ENCODE measurements at places on chromosomes 1 and 21. TPM values are rescaled to one million over a fixed set of nuclear protein-coding genes. Genes with fewer than 3 reads are reported as not detected.

APOBEC4 gene
- total RNA-seq, result not detected

SHE gene
- 12.8 TPM for total RNA-seq

FLAD1 gene
- total RNA-seq, result 18.5 TPM

DNA sequence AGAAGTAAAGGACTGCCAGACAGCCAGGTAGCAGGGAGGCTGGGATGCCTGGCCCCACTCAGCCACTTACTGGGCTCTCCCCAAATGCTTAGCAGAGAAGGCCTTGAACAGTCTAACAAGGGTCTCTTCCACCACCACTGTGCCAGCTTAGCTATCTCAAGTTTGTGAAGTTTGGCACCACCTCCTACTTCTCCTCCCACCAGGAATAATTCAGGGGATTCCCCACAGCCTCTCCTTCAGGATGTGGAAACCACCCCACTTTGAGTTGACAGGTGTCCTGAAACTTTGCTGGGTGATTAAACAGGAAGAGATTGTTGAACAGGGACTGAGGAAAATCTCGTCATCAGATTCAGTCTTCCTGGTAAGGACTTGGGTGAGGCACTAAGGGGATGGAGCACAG lies 59.4 kb upstream of the ATP1B1 start:
- DNase-seq, result no peak

ASPM gene
- 12.7 TPM for total RNA-seq

DNA sequence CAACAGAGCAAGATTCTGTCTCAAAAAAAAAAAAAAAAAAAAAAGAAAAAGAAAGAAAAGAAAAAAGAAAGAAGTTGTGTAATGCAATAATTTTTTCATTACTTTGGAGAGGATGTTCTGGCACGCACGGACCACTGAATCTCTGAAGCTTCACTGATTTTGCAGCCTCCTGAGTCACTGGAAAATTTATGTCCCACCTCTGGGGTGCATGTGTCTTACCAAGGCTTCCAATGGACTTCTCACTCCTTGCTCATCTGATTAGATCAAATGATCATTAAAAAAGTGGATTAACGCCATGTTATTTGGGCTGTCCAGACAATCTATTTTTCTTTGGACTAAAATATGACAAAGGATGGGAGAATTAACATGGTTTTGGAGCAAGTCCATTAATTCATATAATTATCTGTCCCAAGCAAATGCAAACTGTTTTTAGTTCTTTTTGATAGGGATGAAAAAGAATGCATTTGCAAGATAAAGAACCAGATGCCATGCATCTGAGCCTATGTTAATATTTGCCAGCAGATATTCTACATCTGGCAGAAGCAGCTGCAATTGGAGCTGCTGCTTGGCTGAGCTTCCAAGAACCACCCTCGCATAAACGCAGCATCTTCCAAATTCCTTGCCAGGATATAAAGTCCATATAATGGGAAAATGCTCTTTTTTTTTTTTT lies 10.1 kb upstream of the MAP1LC3C start:
- peak; percentile 46 for DNase-seq

SGIP1 gene
- 1.8 TPM for total RNA-seq

GRCh38 chr21:41425588-41425953 lies 468 bp upstream of the MX1 start:
- DNase-seq, result no peak

- DNase-seq, result no peak
Observed at GRCh38 chr1:60895252-60895651, 187.1 kb upstream of the NFIA start.

DNA sequence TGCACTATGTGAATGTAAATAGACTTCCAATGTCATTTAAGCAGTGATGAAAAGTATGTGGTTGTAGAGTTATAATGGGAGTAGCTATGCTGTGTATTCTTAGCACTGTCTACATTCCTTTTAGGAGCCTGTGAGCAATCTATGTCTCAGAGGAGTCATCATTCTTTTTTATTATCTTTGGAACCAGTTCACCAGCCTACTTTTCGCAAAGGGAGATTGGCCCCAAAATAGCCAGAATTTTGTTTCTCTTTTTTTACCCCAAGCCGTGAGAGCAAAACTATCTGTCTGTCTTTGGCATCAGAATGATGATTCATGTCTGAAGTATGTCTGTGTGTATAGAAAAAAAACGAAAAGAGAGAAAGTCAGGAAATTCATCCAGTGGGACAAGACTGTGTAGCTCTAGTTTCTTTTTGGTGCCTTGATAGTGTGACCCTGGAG lies 44.2 kb downstream of the OSBPL9 start:
- no peak for DNase-seq

C8B gene
- not detected for total RNA-seq

GRCh38 chr1:155082301-155083051 lies 3.8 kb downstream of the EFNA3 start:
- no peak for DNase-seq

SLAMF9 gene
- total RNA-seq, result not detected

OR14K1 gene
- not detected for total RNA-seq

DNA sequence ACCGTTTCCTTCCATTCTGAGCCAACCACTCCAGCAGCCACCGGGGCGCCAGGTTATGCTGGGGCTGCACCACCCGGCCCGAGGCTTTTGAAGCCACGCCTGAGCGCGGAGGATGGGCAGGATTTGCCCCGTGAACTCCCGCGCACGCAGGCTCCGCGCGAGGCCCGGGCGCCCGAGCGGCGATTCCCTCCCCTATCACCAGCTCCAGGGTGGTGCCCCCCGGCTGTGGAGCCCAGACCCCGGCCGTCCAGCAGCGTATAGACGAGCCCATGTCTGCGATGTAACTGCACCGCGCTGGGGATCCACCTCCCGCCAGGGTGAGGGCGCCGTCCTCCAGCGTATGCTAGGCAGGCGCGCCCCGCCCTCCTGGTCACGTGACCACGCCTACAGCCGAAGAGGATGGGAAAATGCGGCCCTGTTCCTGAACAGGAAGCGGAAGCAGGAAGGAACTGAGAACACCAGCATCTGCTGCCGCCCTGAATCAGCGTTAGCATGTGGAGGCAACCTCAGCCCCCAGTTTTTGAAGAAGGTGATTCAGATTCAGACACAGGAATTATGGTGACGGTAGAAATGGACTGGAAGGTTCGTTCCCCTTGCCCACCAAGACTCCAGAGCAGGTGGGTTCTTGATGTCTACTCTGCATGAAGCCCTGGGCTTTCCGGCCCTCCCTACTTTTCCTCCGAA lies 46.0 kb downstream of the VPS26C start:
- DNase-seq, result peak; percentile 93

ATXN7L2 gene
- not detected for total RNA-seq

C4BPB gene
- total RNA-seq, result not detected

GRCh38 chr1:211761400-211761799 lies 69.2 kb downstream of the LPGAT1 start:
- no peak for DNase-seq

DNA sequence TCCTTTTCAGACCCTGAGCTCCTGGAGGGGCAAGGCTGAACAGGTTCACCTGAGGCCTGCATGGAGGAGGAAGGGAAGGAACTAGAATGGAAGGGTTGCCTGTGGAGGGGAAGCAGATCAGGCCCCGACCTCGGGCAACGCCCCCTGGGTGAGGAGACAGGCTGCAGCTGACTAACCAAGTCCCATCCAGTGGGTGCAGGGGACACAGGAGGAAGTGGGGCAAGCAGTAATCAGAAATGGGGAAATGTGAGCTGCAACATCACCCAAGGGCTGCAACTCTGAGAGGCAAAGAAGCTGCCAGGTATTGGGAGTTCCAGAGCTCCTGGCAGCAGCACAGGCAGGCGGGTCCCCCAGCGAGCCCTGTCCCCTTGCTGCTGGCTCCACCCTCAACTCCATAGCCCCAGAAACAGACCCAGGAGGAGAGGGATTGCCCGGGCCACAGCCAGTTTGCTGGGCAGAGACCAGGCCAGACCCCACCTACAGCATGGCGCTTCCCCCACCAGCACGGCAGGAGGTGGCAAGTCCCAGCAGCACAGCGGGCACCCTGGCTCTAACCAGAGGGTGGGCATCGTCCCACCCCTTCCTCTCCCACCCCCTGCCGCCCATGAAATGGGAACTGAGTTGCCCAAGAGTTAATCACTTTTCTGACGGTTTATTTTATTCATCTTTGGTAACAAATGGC lies 38.5 kb downstream of the MRPL37 start:
- DNase-seq, result no peak

LGR6 gene
- not detected for total RNA-seq

DNA sequence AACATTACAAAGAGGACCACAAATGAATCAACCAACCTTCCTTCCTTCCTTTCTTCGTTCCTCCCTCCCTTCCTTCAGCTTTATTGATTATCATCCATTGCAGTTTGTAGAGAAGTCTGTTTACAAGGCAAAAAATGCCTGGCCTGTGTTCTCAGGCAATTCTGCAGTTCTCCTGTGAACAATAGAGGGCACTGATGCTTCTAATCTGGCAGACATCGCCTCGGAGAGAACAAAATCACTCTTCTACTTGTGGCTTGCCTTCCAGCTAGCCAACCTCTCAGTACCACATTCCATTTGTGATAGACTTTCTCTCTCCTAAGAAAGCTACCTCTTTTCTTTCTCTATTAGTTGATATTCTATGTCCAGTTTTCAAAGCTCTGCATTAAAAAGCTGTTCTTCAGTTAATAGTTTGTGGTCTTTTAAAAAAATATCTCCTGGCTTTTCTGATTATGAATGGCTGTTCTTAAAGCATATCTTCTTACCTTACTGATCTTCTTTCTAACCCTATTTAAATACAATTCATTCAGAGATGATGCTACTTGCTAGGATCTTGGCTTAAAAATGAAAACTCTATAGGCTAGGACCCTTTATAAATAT lies 26.9 kb upstream of the ESRRG start:
- peak; percentile 37 for DNase-seq

GRCh38 chr1:212951126-212951946 lies 995 bp downstream of the VASH2 start:
- no peak for DNase-seq

GRCh38 chr1:157404063-157404501 lies 148.2 kb downstream of the FCRL5 start:
- no peak for DNase-seq

DNA sequence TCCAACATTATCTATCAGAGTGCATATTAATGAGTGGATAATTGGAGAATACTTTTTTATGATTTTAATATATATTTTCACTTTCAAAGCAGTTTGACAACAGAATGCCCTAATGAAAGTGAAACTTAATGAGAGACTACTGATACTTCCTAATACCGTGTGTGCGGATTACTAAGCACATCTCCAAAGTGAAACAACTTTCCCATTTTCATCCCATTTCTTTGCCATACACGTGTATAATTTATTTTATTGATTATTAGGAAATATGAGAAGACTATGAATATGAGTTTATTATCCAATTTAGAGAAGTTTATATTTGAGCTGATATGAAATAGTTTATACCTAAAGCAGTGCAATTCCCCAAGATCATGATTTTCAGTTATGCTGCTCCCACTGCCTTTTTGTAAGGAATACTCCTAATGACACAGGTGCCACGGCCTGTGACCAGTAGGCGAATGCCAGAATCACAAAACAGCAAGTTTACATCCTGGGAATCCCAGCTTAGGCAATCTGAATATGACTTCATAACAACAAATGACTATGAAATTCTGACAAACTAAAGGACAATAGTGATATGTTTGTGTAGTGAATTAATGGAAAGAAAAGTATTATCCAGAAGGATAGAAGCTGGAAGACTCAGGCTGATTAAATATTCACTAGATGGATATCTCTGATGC lies 202.9 kb downstream of the NCAM2 start:
- DNase-seq, result no peak

GRCh38 chr1:243432136-243432535 lies 176.3 kb downstream of the SDCCAG8 start:
- DNase-seq, result no peak

GRCh38 chr1:17161137-17161740 lies 42.0 kb upstream of the PADI2 start:
- no peak for DNase-seq

- no peak for DNase-seq
Observed at GRCh38 chr1:203888807-203889251, 27.4 kb downstream of the SNRPE start.

CD1E gene
- total RNA-seq, result not detected

DNA sequence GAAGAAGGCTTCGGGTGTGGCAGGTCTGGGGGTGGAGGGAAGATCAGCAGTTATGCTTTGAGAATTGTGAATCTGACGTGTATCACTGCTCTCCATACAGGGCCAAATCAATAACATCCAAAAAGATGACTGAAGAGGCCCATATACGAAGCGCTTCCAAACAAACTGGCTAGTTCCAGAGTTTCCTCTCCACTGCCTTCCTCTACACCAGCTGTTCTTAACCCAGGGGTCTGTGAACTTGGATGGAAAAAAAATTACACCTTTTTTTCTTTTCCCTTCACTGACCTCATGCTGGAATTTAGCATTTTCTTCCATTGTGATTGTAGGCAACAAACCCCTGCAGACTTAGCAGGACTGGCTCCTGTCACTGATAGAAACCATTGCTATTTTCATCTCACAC lies 77.1 kb upstream of the NBL1 start:
- no peak for DNase-seq

DNA sequence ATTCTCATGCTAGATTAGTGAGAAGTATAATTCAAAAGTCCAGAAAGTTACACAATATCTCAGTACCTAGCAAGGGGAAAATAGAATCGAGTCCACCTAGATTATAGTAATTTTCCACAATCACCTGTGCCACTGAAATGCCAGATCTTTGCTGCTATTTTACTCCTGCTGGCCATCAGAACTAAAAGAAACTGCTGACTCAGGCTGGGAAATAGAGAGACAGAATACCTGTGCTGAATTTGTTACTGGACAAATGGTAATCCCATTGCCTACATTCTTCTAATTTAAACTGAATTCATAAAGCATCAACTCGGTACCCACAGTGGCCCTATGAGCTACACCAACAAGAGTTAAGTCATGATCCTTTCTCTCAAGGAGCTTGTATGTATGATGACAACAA lies 55.0 kb downstream of the USH2A start:
- no peak for DNase-seq

GRCh38 chr1:59672851-59673572 lies 141.7 kb upstream of the HOOK1 start:
- no peak for DNase-seq

DNA sequence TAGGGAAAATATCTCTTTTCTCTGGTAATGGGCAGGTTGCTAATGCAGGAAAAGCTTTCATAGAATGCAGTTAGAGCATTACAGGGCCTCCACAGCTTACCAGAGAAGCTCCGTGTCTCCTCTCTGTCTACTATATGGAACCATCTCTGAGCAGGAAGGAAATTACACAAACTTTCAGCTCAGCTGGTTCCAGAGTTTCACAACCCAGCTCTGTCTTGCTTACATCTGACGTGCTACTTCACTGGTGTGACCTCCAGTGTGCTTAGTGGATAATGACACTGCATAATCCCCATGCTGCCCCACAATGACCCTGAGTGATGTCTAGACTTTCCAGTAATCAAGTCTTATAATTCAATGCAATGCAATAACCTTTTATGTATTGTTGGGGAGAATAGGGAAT lies 4.3 kb upstream of the FGGY start:
- DNase-seq, result peak; percentile 29

GRCh38 chr1:147769106-147769505 lies 8.7 kb upstream of the GJA5 start:
- DNase-seq, result no peak

MPL gene
- total RNA-seq, result not detected

GRCh38 chr1:15918962-15919715 lies 56.8 kb downstream of the ZBTB17 start:
- DNase-seq, result no peak

CYP4A22 gene
- not detected for total RNA-seq

All from stomach (tissue), 19 donors.